ENCODE measurements at places on chromosomes 2 and 18.

DNA sequence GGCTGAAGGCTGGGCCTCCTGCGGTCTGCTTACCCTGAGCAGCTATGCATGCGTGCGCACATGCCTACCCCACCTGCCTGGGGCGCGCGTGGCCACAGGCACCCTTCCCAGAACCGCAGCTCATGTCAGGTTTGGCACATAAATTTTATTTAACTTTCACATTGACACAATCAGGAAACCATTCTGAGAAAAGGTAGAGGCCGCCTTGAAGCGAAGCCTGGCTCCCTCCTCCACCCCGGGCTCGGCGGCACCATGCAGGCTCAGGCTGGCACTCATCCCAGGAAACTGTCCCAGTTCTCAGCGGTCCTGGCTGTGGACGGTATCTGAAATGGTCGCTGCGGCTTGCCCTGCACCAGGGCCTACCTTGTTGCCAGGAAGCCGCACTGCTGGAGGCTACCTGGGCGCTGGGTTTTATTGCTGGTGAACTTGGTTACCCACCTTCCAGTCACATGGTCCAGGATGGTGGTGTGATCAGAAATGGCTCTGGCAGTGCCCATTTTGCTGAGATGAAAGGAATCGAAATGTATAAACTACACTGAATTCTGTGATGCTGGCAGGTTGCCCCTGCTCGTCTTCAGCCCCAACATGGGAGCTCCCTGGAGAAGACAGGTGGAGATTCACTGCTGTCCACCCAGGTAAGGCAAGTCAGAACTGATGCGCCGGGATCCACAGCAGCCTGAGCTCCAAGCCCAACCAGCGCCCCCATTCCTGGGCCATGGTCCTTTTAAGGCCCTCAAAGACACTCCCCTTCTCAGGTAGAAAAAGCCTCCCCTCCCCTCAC is 25.5 kb downstream of the CHST10 start:
- DNase-seq, result no peak

GRCh38 chr2:214376618-214377285 is 34.1 kb upstream of the VWC2L start:
- DNase-seq, result no peak

GRCh38 chr2:201795607-201796477 is 10.5 kb upstream of the CDK15 start:
- DNase-seq, result peak; percentile 63

DNA sequence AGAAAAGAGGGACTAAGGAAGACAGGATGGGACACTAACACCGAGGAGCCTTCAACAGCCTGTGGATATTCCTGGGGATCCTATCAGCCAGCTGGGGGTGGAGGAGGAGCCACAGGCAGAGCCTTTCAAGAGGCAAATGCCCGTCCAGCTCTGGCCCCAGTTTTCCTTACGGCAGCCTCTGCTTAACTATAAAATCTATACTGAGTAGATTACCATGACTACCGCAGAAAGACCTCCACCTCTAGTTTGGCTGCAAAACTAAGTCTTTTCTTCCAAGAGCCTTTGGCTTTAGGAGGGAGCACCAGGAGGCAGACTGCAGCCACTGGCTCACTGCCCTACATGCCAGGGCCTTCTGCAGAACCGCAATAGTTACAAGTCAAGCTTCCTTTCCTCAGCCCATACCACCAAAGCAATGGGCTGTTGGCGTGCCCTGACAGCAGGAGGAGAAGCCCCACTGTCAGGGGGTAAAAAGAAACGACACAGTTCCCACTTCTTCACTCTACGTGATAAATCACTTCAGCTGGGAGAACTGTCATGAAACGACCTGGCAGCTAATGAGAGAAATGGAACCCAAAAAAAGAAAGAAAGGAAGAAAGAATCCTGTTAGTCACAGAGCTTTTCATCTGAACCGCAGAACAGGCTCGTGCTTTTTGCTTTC is 25.1 kb upstream of the CREB1 start:
- DNase-seq, result peak; percentile 74

- DNase-seq, result peak; percentile 82
Observed at GRCh38 chr2:46857871-46858701, 57.5 kb downstream of the MCFD2 start.

DNA sequence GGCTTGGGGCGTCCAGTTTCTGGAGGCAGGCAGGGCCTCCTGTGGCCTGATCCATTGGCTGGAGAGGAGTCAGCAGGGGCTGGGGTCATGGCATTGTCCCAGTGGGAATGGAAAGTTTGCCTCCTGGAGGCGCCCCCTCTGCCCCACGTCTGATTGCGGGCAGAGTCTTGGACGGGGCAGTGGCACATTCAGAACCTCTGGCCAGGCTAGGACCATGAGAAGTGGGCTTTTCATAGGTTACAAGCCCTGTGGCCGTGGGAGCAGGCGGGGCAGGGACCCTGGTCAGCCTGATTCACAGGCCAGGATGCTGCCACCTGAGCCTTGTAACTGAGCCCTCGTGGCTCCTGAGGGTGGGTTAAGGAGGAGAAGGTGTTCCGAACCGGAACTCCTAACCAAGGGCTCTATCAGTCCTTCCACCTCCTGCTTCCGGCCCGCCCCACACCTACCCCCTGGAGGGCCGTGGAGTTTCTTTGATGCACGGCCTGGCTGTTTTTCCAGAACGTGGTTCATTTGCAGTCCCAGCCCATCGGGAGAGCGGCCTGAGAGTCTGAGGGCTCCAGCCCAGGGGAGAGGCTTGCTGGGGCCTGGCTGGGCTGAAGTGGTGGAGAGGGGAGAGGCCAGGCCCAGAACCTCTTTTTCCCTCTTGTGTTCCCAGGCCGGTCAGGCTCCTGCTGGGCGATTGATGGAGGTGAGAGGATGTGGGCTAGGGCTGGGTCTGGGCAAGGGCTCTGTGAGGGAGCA is 43.9 kb upstream of the PLB1 start:
- DNase-seq, result no peak

GRCh38 chr18:3248062-3248657 is 559 bp downstream of the MYL12A start:
- DNase-seq, result peak; percentile 58

DNA sequence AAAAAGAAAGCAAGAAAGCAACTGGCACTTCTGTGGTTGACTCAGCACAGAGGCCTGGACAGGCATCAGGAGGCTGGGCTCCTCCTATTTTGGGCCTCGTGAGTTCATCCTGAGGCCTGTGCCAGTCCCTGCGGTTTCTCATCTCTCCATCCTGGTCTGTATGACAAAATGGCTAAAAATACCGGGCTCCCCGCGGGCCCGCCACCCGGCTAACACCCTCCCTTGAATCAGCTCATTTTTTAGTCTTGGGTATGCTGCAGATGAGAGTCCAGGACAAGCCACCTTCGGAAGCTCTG is 62.3 kb upstream of the YWHAQ start:
- DNase-seq, result peak; percentile 20

DNA sequence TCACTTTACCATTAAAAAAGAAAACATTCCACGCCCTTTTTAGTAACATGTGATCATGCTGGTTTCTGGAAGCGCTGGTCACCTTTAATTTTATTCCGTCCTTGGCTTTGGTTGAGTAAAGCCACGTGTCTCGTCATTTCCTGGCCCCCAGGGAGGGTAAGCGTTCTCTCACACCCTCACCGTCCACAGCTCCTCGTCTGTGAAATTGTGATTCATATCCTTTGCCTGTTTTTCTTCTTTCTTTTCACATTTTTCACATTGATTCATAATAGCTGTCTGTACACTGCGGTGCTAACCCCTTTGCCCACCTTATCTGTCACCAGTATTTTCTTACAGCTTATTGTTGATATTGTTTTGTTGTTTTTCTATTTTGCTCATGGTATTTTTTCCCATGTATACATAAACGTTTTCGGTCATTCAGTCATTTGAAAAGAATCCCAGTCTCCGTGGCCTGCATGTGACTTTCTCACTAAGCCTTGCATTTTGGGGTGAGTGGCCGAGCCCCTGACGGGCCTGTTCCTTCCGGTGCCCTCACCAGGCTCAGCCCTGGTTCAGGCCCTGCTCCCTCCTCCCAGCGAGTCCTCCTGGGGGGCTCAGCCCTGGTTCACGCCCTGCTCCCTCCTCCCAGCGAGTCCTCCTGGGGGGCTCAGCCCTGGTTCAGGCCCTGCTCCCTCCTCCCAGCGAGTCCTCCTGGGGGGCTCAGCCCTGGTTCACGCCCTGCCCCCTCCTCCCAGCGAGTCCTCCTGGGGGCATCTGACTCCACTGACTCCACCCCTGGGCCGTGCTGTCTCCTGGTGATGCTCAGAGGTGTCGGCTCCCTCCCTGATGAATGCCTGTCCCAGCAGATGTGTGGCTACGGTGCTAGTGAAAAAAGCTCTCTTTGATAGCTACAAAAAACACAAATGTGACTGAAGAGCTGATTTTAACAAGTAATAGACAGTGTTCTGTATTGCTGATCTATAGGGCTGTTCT is 249.7 kb upstream of the PXDN start:
- peak; percentile 68 for DNase-seq

- no peak for DNase-seq
Observed at GRCh38 chr18:46212398-46212797, 108.2 kb downstream of the HAUS1 start.

- DNase-seq, result peak; percentile 56
Observed at GRCh38 chr2:208356846-208357574, 49.6 kb upstream of the PTH2R start.

- DNase-seq, result peak; percentile 10
Observed at GRCh38 chr18:6795307-6795706, 65.8 kb downstream of the ARHGAP28 start.

GRCh38 chr18:78914249-78914935 is 65.2 kb upstream of the SALL3 start:
- DNase-seq, result no peak

GRCh38 chr18:68707646-68708045 is 7.3 kb downstream of the TMX3 start:
- peak; percentile 22 for DNase-seq

- DNase-seq, result peak; percentile 92
Observed at GRCh38 chr18:49476664-49477411, 10.2 kb downstream of the C18orf32 start.

GRCh38 chr2:44200759-44201158 is 32.1 kb downstream of the PPM1B start:
- no peak for DNase-seq

GRCh38 chr2:66682476-66682875 is 247.6 kb downstream of the MEIS1 start:
- DNase-seq, result no peak

- DNase-seq, result peak; percentile 89
Observed at GRCh38 chr18:54357660-54358494, at the start of the genes C18orf54 and STARD6. C18orf54 (plus strand) TSS chr18:54357906; CDS start chr18:54360573, 2,667 bp downstream. STARD6 (minus strand) TSS chr18:54357858; CDS start chr18:54354573, 3,285 bp downstream.

DNA sequence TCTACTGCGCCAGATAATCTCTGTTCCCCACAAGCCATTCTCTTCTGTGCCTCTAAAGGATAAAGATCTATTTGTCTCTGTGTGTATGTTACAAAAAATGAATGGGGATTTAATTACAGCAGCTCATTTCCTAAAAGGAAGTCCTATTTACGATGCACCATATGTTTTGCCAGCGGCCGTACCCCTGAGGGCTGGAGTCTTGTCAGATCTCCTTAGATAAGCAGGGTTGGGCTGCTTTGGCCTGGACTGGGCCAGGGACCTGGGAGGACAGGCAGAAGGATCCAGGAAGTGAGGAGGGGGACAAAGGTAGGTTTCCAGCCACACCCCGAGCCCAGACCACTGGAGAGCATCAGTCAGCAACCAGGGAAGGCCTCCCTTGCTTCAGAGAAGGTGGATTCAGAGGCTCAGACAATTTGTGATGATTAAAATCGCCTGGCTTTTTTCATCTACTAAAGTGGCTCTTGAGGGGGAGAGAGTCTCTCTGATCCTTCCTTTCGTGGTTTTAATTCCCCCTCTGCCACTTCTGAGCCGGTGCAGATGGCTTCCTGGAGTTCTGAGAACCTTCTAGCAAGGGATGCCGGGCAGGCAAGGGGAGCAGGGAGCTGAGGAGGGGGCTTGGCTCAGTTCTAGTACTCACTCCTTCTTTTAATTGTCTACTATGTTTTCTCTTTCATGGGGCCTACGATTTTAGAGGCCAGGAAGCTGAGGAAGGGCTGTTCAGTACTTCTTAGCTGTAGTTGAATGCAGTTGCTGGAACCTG is 42.1 kb downstream of the MYCN start:
- DNase-seq, result no peak

DNA sequence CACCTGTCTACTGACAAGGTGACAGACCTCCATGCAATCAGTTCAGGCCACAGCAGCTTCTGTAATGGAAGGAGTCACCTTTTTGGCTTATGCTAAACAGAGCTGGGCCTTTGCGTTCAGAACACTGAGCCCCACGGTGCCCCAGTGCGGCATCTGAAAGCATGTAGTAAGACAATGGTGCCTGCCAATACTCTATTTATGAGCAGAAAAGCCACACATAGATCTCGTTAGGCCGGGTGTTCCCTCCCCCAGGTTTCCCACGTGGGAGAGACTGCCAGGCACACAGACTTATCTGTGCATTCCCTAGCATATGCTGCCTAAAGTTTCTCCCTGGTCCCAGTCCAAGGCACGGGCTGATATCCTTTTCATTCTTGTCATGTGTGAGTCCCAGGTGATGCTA is 150.9 kb downstream of the ACTR3 start:
- DNase-seq, result no peak

DNA sequence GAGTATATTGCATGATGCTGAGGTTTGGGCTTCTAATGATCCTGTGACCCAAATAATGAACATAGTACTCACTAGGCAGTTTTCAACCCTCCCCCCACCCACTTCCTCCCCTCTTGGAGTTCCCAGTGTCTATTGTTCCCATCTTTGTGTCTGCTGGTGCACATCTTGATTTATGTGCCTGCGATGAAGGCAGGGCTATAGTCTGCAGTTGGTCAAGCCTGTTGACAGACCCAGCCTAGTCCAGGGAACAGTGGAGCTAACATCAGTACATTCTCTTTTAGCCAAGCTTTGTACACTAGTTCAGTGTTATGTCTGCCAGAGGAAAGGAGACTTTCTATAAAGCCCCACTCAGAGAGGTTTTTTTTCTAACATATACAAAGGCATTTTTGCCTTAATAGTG is 287.6 kb downstream of the CPS1 start:
- no peak for DNase-seq

DNA sequence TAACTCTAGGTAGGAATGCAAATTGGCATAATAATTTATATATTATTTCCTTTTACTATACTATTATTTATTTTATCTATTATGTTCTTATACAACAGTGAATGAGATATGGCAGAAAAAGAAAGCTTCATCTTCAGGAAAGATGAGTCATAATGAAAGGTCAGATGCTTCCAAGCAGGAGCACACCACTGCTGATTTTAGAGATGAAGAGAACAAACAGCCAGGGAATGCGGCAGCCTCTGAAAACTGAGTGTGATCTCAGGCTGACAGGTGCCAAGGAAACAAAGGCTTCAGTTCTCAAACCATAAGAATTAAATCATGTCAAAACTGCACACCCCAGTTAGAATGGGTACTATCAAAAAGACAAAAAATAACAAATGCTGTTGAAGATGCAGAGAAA is 149.0 kb downstream of the CCDC178 start:
- DNase-seq, result no peak

GRCh38 chr2:137770166-137770565 is 194.1 kb upstream of the HNMT start:
- DNase-seq, result no peak

GRCh38 chr2:64348386-64349130 is 105.4 kb upstream of the LGALSL start:
- DNase-seq, result no peak
